ENCODE measurements at places on chromosomes 4 and X.

DNA sequence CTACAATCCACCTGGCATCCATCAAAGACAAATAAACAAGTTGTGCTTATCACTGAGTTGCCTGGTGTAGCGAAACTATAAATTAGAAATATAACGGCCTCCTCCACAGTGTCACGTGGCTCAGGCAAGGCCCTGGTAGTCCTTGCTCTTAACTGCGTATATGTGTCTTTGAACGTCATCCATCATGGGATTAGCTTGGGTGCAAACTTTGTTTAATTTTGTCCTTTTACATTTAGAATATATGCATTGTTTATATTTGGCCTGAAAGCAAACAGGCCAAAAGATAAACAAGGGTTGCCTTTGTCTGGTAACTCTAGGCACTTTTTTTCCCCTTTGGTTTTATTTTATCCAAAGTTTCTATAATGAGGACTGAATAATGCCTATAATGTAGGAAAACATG, 184.9 kb downstream of the KIT start:
- DNase-seq: no peak

GRCh38 chr4:146495269-146495668, 26.5 kb downstream of the SLC10A7 start:
- DNase-seq: no peak

DNA sequence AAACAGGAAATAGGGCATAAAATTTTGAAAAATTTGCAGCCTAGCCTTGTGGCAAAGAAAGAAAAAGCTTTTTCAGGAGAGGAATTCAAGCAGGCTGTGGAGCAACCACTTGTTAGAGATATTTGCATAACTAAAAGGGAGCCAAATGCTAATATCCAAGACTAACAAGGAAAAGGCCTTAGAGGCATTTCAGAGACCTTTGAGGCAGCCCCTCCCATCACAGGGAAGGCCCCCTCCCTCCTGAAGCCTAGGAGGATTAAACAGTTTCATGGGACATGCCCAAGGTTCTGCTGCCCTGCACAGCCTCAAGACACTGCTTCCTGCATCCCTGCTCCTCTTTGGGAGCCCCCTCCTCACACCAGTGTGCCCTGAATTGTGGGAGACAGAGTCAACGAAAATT, 275.4 kb upstream of the SFRP2 start:
- DNase-seq: no peak

DNA sequence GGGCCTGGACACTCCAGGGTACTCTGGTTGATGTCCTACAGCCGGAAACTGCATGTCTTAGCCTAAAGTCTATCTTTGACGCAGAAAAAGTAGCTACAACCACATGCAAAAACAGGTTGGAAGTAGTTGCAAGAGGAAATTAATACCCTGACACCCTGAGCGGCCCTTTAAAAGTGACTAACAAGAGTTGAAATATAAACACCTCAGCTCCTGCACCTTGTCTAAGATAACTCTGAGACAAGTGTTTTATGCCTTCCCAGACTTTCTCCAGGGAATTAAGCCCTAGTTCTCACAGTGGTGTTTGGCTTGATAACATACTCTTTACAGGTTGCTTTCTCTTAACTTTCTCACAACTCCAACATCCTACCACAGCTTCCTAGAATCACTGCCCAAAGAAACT, 943.1 kb downstream of the DMD start:
- no peak for DNase-seq

Data from stimulated activated CD4-positive, alpha-beta T cell treated with anti-CD3 and anti-CD28 coated beads, Interleukin-15, amount 100 ng/mL, for 1 hour (primary cell).